ENCODE measurements at places on chromosomes 1 and 21. TPM values are rescaled to one million over a fixed set of nuclear protein-coding genes. Genes with fewer than 3 reads are reported as not detected.

ZNF496 gene
- 31.1 TPM for total RNA-seq

TEX38 gene
- total RNA-seq = not detected

SAMD11 gene
- not detected for total RNA-seq

HSD3B2 gene
- not detected for total RNA-seq

AIM2 gene
- not detected for total RNA-seq

CD2 gene
- not detected for total RNA-seq

KIF1B gene
- 26.8 TPM for total RNA-seq

Measured in mammary microvascular endothelial cell (primary cell).